ENCODE measurements at places on chromosomes 5 and 9.

GRCh38 chr9:84296146-84296843 is 44.3 kb downstream of the SLC28A3 start:
- DNase-seq = no peak

- no peak for DNase-seq
Measured at GRCh38 chr9:4717815-4718214, 23.2 kb downstream of the AK3 start.

GRCh38 chr5:36739751-36740221 is 133.4 kb downstream of the SLC1A3 start:
- peak; percentile 81 for DNase-seq

DNA sequence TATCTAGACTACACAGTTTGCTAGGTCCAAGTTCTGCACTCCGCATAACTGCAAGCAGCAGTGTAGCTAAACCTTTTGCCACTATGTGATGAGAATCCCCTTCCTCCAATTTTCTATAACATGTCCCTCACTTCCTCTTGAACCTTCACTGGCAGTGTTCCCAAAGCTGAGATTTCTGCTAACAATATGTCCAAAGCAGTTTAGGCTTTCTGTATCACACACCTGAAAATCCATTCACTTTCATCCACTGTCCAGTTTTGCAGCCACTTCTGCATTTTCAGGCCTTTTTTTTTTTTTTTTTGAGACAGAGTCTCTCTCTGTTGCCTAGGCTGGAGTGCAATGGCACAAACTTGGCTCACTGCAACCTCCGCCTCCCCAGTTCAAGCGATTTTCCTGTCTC is 111.1 kb downstream of the GADD45G start:
- no peak for DNase-seq

DNA sequence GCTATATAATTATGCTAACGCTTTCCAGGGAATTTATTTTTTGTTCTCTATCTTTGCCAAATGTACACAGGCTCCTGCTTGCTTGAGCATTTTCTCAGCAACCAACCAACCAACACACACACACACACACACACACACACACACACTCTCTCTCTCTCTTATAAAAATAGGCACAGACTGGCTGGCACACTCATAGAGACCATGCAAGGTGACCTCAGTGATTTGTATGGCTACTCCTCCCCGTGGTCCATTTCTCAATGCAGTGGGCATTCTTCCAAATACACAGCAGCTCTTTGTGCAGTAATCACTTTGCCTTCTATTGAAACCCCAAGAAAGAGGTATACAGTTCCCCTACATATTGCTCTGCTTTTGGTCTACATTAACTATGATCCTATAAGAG is 416.0 kb downstream of the MAN2A1 start:
- peak; percentile 0 for DNase-seq

Measured in NCI-H1694 (cell line).